Ascending aorta (tissue), 2 donors: ENCODE measurements at places on chromosomes 3 and 15.

DNA sequence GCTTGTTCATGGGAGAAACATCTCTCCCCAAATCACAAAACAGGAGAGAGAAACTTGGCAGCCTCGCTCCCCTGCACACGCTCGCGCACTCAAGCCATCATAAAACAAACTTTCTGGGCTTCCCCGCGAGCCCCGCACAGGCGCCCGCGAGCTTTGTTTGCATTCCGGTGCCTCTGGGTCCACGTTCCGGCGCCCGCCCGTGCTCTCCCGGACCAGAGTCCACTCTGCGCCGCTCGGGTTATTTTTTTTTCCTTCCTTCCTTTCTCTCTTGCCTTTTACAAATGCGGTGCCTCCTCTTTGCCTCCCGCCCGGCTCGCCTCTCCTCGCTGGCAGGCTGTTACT is 363 bp downstream of the MAGI1 start:
- no peak for DNase-seq

DNA sequence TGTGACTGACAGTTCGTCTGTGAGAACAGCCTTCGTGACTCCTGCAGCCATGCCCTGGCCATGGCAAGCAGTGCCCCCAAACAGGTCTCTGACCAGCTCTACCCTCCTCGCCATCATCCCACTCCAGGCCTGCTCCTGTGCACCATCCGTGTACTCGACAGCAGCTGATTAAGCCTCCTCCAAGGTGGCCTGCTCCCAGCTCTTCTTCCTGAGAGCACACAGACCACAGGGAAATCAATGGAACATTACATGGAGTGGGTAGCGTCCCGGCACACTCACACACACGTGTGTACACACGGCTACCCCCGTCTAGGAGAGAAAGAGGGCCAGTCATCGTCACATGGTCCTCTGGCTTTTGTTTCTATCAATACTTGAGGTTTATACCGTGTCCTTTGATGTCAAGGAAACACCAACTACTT is 21.1 kb downstream of the ANXA2 start:
- no peak for DNase-seq

DNA sequence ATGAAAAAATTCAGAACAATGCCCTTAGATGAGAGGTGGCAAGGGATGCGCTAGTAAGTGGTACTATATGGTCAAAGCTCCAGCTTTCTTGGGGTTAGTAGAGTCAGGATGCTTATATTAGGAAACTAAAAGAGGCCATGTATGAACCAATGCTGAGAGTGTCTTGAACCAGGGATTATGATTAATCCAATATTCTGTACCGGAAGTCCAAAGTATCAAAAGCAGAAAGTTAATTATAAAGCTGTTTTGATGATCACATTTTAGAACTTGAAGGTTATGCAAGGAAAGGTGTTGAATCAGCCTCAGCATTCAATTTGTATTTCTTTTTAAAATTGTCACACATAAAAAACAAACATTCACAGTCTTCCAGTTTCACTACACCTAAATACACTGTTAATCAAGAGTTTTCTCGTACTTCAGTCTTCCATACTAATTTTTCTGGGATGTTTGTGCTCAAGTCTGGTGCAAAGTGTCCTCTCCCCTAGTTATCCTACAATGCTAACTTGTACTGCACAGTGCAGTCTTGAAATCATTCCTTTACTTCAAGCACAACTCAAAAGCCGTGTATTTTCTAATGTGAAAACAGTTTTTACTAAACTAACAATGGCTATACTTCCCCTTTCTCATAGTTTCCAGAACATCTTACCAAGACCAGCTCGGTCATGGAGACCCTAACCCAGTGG is 10.7 kb upstream of the FAH start:
- no peak for DNase-seq

DNA sequence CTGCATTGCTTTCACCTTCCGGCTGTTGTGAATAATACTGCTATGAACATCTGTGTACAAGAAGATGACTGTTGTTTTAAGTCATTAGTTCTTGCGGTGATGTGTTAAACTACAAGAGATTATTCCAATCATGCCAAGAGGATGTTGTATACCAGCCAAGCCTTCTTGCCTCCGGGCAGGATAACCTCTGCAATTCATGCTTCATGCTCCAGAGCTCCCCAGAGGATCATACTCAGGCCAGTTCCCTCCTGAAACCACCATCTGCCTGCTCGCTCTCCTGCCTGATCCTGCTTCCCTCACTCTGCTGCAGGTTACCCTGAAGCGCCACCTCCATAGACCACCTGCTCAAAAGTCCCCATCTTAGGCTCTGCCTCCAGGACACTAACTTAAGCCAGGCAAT is 187.1 kb upstream of the PROK2 start:
- DNase-seq: no peak

DNA sequence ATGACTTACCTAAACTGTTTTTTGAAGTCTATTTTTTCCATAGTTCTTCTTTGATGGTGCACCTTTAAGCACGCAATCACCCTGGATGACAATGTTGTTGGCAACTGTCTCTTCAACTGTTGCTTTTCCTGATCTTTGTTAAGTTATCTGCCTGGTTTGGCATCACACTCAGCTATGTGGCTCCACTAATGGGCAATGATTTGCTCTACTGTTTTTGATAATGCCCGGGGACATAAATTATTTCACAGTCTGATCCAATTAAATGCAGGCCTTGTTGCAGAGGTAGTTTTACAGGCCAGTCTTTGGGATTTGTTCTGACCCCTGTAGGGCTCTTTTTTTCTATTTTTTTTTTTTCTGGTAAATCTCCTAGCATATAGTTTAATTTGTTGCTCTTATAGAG is 436.3 kb downstream of the ZNF385D start:
- no peak for DNase-seq

DNA sequence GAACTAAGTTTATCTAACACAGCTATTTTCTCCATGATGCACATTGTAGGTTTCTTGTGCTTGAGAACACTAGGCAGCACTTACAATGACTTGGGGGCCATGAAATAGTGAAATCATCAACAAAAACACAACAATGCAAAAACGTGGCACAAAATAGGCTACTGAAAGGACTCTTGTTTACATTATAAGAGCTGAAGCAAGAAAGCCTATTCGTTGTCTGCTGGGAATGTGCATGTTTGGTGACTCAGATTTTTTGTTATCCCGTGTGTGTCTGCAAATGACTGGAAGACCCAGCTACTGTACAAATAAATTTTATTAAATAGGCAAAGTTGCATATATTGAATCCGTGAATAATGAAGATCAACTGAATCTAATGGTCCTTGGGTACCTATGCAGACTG is 85.0 kb downstream of the TCF12 start:
- no peak for DNase-seq

- no peak for DNase-seq
These were observed 23.4 kb upstream of the GALNT15 start for GRCh38 chr3:16151109-16151508.

DNA sequence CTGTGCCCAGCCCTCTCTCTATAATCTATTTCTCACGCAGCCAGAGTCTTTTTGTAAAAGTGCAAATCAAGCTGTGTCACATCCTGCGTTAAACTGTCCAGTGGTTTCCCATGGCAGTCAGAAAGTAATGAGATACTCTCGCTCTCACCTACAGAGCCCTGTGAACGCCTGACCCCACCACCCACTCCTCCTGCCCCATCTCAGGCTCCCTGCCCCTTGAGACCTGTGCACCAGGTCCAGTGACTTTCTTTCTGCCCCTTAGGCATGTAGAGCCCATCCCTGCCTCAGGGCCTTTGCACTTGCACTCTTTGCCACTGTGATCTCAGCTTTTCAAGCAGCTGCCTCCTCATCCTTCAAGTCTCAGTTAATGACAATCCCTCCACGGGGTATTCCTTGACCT is 58.3 kb upstream of the RASGRP1 start:
- DNase-seq: no peak

GRCh38 chr3:154184582-154184981 is 63.4 kb downstream of the ARHGEF26 start:
- no peak for DNase-seq

- DNase-seq: no peak
These were observed 19.0 kb downstream of the FAN1 start for GRCh38 chr15:30922480-30923311.

- no peak for DNase-seq
These were observed 265.0 kb downstream of the OPA1 start for GRCh38 chr3:193857996-193858395.

DNA sequence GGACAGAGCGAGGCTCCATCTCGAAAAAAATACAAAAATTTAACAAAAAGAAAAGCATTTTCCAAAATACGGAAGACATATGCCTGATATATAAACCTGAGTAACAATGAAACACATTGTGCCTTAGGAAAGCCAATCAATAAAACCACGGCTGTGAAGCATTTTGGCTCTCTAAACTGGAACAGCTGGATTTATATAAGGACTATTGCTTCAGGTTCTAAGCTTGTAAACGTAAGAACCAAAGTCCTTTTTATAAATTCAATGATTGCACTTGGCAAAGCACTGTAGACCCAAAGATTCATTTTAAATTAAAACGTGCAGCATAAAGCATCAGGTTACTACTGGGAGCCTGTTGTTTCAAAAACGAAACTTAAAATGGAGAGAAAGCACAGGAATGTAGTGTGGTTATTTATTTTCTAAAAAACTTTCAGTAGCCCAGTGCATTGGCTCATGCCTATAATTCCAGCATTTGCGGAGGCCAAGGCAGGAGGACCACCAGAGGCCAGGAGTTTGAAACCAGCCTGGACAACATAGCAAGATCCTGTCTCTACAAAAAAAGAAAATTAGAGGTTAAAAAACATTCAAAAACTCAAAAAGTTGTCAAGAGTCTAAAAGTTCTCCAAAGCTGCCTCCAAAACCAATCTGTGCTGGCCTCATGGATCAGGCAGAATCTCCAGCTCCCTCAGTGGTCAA is 61.5 kb downstream of the USF3 start:
- no peak for DNase-seq

DNA sequence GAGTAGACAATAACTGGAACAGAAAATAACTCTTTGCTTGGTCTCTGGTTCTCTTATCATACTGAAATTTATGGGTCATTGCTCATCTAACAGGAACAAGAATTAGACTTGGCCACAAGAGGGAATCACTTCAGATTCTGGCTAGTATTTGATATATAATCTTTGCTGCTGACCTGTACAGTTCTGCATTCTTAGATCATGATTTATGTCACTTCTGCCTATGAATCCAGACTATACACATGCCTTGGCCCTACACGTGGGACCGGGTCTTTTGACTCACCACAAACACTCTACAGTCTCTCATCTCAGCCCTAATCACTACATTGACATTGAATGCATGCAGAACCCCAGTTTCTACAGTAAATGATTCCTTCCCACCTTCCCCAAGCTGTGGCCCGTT is 162.5 kb upstream of the SOX2 start:
- DNase-seq: no peak

DNA sequence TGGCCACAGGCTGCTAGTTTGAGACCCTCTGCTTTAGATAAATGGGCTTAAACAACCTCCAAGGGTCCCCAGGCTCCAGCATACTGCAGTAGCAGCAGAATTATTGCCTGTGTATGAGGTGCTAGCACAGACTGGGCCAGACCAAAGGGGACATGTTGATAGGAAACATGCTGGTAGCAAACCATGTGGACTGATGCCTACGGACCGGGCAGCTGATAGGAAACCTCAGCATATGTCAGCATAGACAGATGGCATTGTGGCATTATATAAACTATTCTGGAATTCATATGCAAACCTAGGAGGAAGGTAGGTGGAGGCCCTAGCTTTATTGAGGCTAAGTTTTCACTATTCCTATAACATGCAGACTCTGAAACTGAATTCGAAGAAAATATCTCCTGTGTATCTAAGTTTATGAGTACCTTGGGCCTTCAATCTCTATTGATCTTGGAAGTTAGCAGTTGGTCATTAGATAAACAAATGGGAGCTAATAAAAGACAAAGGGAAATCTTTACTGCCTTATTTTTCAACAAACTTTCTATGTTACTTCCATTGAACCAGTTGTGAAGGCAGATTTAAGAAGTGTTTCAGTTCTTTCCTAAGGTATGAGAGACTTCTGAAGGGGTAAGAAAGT is 1.7 kb upstream of the HGD start:
- DNase-seq: no peak

GRCh38 chr15:86620641-86621349 is 541.1 kb downstream of the AGBL1 start:
- DNase-seq: no peak

GRCh38 chr3:107769882-107770281 is 247.1 kb downstream of the BBX start:
- DNase-seq: no peak

GRCh38 chr3:183098536-183099025 is 715 bp downstream of the MCCC1 start:
- DNase-seq: no peak

- no peak for DNase-seq
These were observed 10.6 kb downstream of the CMC1 start for GRCh38 chr3:28252001-28252431.

DNA sequence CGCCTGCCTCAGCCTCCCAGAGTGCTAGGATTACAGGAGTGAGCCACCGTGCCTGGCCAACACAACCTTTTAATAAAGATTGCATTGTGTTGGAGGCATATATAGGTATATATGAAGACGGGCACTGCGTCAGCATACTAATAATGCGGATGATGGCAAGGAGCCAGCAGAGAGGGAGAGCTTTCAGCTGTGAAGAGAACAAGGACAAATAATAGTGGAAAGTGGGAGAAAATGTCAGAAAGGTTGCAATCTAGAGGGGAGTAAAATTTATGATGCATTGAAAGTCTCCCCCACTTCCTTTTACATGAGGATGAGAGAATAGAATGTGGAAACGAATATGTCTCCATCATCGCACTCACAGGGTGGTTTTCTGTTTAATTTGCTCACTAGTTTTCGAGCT is 170.5 kb upstream of the TBL1XR1 start:
- no peak for DNase-seq

GRCh38 chr3:78176869-78177268 is 1137.0 kb downstream of the ROBO2 start:
- no peak for DNase-seq

DNA sequence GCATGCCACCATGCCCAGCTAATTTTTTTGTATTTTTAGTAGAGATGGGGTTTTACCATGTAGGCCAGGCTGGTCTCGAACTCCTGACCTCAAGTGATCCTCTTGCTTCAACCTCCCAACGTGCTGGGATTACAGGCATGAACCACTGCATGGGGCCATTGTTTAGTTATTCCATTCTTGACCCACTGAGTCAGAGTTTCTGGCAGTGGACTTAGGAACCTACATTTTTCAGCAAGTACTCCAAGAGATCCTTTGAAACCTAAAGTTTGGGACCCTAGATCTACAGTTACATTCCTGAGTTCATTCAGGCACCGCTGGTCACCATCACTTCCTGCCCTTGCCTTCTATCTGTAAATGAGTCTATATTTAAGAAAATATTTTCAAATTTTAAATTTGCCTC is 1.4 kb upstream of the TNFSF10 start:
- DNase-seq: no peak

GRCh38 chr3:48623851-48624547 is 2.4 kb upstream of the TMEM89 start:
- DNase-seq: no peak

DNA sequence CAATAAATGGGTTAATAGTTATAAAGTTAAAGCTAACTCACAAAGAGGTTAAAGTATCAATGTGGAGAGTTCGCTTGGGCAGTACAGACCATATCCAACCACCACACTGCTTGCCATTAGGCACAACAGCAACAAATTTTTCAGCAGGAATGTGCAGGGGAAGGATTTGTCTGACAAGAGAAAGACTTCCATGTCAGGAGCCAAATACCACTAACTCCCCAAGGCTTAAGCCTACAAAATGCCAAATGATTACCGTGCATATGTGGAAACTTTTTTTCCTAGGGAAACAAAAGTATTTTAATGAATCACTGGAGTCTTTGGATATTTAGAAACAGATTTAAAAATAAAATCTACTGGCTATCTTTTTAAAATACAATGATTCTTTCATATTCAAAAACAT is 8.1 kb downstream of the VGLL3 start:
- no peak for DNase-seq
